ENCODE measurements at places on chromosomes 16 and 17.

DNA sequence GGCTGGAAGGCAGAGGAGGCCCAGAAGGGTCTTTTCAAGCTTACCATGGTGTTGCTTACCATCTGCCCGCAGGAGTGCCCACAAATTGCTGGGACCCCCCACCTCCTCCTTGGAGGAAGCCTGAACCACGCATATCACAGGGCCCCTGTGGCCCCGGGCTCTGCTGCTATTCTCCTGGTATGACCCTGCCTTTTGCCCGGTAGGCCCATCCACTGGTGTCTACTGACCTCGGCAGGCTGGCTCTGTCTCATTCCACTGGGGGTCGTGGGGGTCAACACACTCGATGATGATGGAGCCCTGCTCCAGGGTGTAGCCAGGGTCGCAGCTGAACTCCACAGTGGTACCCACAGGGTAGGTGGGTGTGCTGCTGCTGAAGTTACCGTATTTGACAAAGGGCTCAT lies 8.2 kb upstream of the PHF12 start:
- DNase-seq, result no peak

- no peak for DNase-seq
These were observed 63.9 kb upstream of the DNAJA2 start for GRCh38 chr16:47037396-47037745.

- no peak for DNase-seq
These were observed 106.7 kb downstream of the RAB11FIP4 start for GRCh38 chr17:31497994-31498826.

- DNase-seq, result no peak
These were observed 99.6 kb downstream of the ABCC1 start for GRCh38 chr16:16048904-16049582.

All from stimulated activated CD4-positive, alpha-beta T cell treated with anti-CD3 and anti-CD28 coated beads, Interleukin-15, amount 100 ng/mL, for 1 hour (primary cell).